ENCODE measurements at places on chromosomes 2 and 18.

GRCh38 chr2:99356853-99357252 lies 19.7 kb downstream of the EIF5B start:
- DNase-seq: no peak

DNA sequence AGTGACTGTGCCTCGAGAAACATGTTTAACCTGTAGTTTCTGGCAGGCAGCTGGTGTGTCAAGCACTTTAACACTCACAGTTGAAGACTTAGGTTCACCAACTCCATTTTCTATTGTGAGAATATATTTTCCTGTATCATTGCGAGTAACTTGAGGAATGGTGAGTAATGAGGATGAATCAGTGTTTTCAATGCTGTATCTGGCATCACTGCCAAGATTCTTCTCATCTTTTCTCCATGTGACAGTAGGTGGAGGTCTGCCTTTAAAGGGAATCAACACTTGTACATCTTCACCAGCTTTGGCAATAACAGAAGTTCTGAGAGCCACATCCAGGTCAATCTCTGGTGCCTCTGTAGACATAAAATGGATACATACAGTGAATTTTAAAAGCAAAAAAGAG lies 72.8 kb downstream of the PLEKHA3 start:
- no peak for DNase-seq

DNA sequence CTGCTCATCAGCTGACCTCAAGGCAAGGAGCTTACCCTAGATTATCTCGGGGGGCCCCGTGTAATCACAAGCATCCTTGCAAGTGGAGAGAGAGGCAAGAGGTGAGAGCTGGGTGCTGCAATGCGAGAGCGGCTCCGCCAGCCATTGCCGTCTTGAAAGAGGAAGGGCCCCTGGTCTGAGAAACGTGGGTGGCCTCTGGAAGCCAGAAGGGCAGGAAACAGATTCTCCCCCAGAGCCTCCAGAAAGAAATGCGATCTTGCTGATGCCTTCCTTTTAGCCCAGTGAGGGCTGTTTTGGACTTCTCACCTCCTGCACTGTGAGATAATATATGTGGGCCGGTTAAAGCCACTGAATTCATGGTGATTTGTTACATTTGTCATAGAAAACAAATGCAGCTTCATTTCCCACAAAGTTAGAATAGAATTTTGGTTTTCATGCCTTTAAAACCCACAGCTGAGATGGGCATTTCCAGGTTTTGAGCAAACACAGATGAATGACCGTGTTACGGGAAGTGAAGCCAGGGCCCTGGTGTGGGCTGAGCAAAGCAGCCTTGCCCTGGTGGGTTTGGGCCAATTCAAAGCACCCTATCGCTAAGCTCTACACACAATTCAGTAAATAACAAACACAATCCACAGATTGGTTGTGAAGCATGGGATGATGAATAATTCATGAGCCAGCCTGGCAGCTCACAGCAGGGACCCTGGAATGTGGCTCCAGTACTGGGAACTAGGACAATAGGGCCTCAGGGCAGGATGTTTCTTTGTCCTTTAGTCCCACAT lies 319.9 kb upstream of the HS6ST1 start:
- peak; percentile 89 for DNase-seq

DNA sequence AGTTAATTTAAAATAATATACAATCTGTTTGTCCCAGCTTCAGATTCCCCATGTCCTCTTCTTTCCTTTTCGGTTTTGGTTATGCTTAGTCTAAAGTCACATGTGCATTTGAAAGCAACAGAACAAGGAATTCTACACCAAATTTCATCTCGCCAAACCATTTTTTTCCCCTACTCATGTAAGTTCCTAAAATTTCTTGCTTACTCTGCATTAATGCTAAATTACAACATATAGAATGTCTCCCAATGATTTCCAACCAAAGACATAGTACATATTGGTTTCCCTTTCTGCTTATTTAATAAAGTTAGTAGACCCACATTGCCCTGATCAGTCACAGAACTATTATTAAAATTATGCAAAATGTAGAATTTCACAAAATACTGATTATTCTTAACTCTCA lies 212.3 kb downstream of the ARHGAP15 start:
- DNase-seq: no peak

DNA sequence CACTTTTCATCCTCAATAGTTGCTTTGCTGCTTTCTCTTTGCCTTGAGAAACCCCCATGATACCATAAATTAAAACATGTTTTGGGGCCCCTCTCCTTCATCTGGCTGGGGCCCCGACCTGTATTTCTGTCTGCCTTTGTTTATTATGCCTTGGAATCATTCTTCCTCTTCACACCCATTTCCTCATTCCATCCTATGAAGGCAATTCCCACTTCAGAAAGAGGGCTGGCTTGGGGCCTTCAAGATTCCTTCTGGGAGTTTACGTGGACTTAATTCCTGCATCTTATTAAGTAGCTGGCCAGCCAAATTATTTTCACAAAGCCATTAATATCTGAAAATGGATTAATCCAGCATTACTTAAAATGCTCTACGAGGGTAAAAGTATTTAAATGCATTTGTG lies 6.8 kb upstream of the LRRTM1 start:
- DNase-seq: no peak

GRCh38 chr2:122249673-122250072 lies 494.2 kb downstream of the TSN start:
- no peak for DNase-seq

GRCh38 chr2:61770746-61771145 lies 83.1 kb downstream of the FAM161A start:
- no peak for DNase-seq

- no peak for DNase-seq
Observed at GRCh38 chr2:207044379-207045362, 105.4 kb downstream of the CPO start.
